Caudate nucleus (tissue), 63 donors: ENCODE measurements at places on chromosomes 1 and 21.

DNA sequence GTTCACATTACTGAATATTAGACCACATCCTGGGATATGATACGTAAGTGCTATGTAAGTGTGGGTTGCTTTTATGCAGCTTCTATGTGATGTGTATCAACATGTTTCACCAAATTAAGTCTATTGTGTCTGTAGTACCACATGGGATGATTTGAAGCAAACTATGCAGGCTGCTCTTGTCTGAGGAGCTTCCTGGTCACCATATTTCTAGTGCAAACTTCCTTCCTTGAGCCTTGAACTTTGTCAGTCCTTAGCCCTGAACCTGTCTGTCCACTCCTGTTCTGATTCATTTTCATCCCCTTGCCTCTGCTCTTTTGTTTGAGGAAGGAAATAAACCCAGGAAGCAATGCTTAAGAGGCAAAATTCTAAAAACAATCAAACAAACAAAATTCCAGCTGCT is 117.5 kb upstream of the VANGL1 start:
- no peak for DNase-seq

- no peak for DNase-seq
Observed at GRCh38 chr1:198238121-198238520, 81.3 kb downstream of the NEK7 start.

- DNase-seq, result no peak
Observed at GRCh38 chr1:156858555-156858956, 361 bp downstream of the INSRR start.

DNA sequence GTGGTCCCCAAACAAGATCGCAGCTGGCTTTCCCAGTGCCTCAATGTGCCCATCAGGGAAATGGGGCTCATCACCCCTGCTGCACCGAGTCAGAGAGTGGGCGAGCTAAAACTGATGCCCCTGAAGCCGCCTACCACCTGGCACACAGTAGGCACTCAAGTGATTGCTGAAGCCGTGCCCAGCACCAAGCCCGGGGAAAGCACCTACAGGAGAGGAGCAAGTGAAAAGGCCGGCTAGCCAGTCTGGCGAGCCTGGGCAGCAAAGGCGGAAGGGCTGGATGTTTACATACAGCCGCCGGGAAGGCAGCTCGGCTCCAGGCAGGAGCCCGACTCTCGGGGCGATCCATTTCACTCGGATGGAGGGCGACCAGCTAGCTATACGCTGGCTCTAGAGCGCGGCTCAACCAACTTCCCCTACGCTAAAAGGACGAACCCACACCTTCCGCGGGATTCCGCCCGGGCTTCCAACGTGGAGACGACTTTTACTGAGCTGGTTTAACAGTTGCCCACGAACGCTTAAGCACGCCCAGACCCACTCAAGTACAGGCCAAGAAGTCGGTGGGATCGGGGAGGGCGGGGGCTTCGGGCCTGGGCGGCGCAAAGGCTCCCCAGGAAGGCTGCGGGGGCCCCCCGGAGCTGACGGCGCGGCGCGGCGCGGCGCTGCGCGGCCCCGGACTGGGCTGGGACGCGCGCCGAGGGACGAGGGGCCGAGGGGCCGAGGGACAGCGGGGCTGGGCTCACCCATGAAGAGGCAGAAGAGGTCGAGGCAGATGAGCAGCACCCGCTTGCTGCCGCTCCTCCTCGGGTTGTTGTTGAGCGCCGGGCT is 1.0 kb downstream of the PLPP3 start:
- no peak for DNase-seq

DNA sequence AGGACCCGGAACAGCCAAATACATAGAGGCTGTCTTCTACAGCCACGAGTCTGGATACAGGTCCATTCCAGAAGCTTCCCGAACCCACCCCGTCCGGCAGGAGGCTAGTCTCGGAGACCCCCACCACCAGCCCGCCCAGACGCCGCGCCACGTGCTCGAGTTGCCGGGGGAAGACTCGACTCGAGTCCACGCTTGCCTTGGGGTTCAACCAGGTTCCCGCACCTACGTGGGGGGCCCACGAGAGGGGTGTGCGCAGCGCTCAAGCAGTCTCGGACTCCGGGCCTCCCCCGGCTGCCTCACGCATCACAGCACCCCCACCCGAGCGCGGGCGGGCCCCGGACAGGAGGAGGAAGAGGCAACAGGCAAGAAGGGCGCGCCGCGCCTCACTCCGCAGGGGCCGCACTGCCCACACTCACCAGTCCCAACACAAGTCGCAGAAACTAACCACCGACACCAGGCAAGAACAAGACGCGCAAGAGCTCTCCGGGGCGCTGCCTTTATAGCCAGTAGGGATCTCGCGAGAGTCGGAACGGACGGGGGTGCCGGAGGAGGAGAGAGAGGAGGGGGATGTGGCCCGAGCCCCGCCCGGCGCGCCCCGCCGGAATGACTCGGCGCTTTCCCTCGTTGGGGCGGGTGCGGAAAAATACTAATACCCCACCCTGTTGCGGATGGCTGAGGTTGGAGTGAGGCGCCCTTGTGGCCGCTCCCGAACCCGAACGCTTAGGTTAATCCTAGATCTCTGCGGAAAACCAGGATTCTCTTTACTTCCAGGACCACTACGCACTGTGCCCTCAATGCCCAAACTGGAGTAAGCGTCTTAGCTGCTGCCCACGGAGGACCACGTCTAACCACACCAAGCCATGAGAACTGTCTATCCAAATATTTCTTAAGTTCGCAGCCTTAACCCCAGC is at the start of gene PRDX1:
Gene PRDX1, minus strand, starts transcription at position 472 of the 911 bp plus-strand sequence. CDS start 2,841 bp downstream, outside the sequence.
- peak; percentile 80 for DNase-seq

- DNase-seq, result peak; percentile 13
Observed at GRCh38 chr1:44237721-44238457, 24.6 kb downstream of the DMAP1 start.

DNA sequence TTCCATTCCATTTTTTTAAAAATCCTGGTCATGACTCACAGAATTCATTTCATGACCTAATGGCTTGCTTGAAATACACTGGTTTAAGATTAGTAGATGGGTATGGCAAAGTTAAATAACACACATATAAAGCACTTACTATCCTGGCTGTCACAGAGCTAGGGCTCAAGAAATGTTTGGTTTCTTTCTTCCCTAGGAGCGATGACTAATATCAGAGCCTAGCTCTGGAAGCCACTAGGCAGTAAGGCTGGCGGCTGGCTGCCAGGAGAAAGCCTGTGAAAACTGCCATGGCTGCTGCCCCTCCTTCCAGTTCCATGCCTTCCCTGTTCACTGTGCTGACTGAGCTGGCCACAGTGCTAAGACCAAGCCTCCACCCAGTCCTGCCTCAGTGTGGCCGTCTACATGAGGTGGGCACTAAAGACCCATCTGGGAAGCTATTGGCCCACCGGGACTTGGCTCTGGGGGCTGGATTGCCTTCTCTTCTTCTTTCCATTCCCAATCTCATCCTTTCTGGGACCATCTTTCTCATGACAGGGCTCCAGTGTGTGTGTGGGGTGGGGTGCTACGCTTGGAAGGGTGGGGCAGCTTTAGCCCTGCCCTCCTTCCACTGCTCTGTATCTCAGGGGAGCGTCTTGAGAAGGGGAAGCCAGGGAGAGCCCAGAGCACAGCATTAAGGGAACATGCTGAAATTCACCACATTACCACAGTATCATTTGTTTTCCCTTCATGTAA is 10.8 kb upstream of the ASCL5 start:
- peak; percentile 19 for DNase-seq

DNA sequence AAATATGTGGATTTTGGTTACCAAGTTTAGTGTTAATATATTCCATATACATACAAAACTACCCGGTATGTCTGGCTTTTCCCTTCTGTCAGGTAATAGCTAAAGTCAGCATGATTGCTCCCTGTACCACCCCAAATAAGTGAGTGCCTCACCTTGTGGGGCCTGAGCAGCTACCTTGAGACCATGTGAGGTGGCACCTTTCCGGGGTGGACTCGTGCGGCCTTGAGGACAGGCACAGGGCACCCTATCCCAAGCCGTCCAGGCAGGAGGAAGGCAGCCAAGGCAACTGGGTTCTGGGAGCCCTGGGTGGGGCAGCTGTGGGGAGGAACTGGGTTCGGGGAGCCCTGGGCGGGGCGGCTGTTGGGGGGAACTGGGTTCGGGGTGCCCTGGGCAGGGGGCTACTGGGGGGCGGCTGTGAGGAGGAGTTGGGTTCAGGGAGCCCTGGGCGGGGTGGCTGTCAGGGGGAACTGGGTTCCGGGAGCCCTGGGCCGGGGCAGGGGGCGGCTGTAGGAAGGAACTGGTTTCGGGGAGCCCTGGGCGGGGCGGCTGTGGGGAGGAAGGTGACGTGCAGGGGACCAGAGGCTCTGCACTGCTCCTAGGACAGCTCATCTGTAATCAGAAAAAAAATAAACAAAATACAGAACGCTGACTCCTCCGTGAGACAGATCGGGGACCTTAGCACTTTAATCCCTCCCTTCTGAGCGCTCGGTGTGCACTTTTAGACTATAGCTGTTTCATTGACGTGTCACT is 63.3 kb downstream of the POFUT2 start:
- no peak for DNase-seq

DNA sequence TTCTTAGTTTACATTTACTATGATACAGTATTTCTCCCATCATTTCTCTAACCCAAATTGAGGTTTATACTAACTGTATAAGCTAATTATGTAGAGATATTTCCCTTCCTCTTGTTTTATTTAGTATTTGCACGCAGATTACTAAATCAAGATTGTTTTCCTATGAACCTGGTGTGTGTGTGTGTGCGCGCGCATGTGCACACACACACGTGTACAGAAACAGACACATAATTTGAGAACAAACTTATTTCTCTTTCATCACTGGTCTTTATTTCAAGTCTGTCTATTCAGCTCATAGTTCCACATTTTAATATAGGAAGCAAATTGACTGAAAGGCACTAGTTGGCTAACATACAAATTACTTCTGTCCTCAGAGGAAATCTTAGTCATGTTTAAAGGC is 19.7 kb upstream of the COL24A1 start:
- no peak for DNase-seq

DNA sequence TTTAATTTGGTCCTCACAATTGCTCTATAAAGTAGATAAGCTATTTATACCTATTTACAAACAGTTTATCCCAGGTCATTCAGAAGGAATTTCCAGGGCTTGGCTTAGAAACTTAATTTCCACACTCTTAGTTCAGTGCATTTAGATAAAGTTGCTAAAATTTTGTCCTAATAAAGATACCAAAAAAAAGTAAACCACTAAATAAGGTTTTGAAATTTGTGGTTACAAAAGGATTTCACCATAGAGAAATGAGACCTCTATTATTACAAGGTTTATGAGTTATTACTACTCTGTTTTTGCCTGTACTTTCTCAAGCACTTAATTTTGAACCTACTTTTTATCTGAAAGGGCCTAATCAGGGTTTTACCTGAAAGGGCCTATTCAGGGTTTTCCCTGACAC is 22.4 kb downstream of the PTPN22 start:
- DNase-seq, result no peak
